ENCODE measurements at places on chromosomes 6 and 20.
A peak's percentile ranks its signal among the peaks of the same experiment; 100 is the strongest.

- no peak for DNase-seq
These were observed 588 bp upstream of the ACSS2 start for GRCh38 chr20:34875642-34876405.

- DNase-seq, result no peak
These were observed 141.2 kb upstream of the HCRTR2 start for GRCh38 chr6:55033016-55033546.

- no peak for DNase-seq
These were observed 34.7 kb upstream of the MAP3K7 start for GRCh38 chr6:90621581-90621980.

DNA sequence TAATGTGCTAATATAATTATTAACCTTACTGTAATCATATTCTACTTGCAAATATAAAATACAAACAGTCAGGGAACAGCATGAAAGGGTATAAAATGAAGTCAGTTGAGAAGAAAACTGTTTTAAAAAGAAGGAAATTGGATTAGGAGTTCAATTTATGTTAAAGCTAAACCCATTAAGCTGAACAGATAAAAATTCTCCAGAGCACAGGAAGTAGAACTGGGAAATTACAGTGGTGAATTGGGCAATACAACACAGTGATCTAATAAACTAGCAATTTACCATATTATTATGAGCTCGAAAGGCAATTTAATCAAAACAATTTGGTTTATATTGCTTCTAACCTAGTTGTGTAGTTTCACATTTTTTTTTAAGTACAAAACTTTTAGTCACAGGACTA is 407.4 kb upstream of the RGS17 start:
- DNase-seq, result no peak

DNA sequence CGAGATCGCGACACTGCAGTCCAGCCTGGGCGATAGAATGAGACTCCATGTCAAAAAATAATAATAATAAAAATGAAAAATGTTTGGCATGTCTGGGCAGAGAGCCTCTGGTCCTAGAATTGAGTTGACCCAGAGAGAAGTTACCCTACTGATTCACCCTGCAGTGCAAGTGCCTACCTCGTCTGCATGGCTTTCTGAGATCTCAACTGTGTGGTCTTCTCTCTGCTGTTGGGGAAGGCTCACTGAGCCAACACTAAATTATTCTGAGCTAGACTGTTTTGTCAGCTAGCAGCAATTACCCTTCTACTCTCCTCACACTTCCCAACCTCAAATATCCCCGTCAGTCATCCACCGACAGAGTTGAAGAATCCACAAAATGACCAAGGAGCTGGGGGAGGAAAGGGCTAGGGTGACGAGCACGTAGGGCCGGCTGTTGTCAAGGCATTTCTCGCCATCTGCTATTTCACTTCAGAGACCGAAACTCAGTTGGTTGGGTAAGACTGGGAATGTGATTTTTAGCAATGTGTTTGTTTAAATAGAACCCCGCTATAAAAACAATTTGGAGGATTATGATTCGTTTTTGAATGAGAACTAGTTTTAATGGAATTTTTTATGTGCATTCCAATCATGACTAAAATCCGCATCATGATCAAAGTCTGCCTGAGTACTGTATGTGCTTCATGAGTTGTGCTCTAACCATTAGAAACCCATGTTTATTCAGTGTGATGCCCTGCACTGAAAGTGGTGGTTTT is 9.4 kb downstream of the MAS1 start:
- DNase-seq, result no peak

DNA sequence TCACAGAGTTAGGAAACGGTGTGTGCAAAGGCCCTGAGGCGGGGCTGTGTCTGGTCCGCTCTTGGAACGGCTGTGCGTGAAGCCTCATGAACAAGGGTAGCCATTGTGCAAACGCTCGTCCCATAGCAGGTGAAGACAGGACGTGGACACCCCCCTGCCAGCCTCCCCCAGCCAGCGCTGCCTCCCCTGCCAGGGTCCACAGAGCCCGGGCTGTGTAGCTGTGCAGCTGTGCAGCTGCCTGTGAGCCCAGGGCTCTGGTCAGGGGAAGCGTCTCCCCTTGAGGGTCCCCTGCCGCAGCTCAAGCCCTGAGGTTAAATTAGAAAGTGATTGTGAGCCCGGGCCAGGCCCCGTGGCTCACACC is 139.4 kb downstream of the TAF4 start:
- no peak for DNase-seq

DNA sequence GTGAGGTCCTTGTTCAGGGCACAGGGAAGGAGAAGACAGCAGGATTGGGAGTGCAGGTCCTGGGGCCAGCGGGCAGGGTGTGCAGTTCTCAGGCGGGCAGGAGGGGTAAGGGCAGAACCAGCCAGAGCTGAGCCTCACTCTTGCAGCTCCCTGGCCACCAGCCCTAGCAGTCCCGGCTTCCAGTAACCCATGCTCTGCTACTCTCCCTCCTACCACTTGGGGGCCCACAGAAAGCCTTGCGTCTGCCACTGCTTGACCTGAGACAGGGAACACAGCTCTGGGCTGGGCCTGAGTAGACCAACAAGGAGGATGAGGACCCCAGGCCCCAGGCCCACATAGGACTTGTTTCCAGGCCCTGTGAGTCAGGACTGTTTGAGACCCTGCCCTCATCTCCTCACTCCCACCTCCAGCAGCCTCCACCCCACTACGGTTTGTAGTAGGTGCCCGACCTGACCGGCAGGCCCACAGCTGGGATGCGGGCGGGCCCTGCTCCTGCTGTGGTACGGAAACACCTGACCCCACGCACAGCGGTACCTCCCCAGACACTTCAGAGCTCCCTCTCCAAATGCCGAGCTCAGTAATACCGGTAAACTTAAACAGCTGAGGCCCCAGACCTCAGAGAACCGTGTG is 39.2 kb downstream of the KCNK5 start:
- DNase-seq, result no peak

- DNase-seq, result no peak
These were observed 199.1 kb downstream of the ERMARD start for GRCh38 chr6:169950558-169950957.

DNA sequence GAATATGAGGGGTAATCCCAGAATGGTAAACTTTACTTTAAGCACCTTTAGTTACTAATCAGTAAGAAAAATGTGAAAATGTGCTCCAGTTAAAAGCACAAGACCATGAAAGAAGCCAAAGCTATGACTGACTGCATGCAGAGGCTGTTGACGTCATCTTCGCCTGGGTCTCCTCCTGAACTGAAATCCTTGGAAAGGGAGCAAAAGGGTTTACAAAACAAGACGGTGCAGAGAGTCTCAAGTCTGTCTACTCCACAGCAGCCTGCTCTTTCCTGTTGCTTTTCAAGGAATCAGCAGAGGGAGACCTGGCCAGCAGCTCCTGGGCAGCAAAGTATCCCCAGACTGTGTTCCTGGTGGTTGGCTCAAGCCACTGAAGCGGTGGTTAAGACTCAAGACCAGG is 10.2 kb downstream of the FKBP1A start:
- DNase-seq, result no peak

DNA sequence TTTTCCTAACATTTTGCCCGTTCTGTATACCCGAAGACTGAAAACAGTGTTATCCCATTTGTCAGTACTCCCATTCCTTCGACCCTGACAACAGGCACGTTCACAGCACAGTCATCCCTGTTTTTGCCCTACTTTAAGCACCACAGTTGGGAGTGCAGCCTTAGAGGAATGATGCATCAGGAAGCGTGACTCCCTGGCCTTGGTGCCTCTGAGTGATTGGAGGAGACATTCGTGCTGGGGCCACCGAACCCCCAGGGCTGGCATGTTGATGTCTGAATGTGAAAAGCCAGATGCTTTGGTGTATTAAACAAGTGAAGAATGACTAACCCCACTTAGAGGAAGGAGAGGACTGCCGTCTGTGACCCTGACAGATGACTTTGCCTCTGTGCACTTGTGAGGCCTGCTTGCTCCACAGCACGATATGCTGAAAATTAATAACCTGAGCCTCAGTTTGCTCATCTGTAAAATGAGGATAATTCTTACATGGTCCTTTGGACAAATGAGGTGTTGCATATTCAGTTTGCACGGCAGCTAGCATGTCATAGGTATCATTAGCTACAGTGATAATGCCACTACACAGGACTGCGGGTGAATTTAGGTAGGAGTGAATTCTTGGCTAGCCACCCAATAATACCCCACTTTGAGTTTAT is 36.0 kb downstream of the STK35 start:
- DNase-seq, result no peak

- DNase-seq, result no peak
These were observed 238.2 kb upstream of the NOX3 start for GRCh38 chr6:155693573-155694418.

GRCh38 chr6:48951917-48952316 is 511.1 kb downstream of the MMUT start:
- no peak for DNase-seq

DNA sequence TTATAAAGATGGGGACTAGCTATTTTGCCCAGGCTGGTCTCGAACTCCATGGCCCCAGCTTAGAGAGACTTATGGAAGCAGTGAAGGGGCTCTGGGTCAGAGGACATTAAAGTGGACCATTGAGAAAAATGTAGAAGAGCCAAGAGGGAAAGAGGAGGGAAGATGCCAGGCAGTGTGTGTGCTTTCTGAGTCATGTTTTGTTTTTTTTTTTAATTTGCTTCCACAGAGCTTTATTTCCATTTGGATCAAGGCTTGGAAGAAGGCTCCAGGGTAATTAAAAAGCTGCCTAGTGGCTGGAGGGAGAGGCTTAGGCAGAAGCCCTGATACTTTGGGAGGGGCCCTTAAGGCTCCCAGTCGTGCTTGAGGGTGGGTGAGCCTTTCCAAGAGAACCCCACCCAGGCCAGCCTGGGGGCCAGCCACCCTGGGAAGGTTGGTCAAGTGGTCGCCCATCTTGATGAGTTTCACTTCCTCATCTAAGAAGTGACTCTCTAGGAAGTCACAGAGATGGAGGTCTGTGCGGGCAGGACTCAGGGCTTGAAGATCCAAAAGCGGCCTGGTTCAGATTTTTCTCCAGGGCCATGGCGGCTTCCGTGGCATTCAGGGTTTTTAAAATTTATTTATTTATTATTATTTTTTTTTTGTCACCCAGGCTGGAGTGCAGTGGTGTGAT is 3.0 kb upstream of the ZNF335 start:
- DNase-seq, result no peak

DNA sequence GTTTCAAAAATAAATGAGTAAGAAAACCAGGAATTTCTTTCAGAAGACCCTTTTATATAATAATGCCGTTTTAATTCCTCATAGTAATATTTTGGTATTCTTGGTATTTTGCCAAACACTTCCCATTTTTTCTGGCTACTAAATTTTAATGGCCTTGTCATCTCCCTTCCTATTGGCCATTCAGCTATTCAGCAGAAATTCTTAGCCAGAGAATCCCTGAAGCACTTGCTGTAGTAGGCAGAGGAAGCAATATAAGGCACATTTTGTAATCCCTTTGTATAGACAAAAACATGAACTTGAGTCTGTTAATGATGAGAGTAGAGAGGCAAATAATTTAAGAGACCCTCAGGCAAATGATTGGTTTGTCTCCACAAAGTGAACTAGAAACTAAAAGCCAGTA is 118.4 kb upstream of the LAMP5 start:
- no peak for DNase-seq

DNA sequence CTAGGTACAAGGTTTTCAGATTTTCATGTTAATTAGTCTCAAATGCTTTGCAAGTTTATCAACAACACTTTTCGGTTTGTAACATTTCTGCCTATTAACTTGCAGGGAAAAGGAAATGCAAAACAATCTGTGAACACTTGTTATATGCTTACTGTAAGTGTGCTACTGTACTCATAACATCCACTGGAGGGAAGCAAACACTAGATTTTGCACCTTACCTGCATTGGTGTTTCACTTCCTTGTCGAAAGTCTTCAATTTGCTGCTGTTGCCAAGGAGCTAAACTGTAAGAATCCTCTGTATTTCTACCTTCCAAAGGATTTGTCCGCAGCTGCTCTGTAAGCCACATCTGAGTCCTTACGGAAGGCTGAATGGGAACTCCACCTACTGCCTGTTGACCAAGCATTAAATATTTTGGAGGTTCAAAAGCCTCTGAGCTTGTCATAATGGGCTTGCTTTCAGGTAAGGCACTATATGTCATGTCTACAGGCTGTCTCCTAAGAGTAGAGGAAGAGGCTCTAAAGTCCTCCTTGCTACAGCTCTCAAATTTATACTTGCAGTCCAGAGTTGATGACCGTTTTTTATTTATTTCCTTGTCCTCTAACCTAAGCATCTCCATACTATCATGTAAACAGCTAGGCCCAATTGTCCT is 17.3 kb downstream of the PLN start:
- DNase-seq, result peak; percentile 30

GRCh38 chr6:130107710-130108109 is 89.3 kb downstream of the L3MBTL3 start:
- no peak for DNase-seq

DNA sequence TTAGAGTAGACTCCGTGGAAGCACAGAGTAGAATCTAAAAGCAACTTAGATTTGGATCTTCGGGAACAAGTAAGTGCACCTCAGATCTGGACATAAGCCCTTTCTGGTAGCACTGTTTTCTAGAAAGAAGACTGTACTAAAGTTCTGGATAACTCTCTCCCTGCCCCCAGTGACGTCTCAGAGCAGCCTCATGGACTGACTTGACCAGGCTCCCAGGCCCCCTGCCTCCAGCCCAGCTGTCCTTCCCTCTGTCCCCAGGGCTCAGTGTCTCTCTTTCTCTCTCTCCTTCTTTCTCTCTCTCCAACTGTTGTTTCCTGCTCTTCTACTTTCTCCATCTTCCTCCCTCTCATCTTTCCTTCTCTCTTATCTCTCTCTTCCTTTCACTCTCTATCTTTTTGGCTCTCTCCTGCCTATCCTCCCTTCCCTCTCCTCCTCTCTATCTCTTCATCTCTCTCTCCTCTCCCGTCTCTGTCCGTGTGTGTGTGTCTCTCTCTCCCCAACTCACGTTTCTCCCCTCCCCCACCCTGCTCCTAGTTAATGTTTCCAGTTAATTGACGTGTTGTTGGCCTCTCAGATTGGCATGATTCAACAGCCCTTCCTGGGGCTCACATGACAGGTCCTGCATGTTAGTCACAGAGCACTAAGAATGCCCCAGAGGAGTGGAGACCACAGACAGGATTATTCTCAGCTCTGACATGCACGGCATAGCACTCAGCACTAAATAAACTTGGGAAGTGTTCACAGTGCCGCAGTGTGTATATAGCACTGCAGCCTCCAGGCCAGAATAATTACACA is 180.4 kb upstream of the FOXQ1 start:
- no peak for DNase-seq

GRCh38 chr20:13936781-13937576 is 53.4 kb downstream of the SEL1L2 start:
- no peak for DNase-seq

- DNase-seq, result no peak
These were observed 47.1 kb downstream of the MCUR1 start for GRCh38 chr6:13767121-13767808.
